CD4-positive, alpha-beta T cell treated with Interleukin-6 at 100 ng/mL for 8 hours (primary cell): ENCODE measurements at places on chromosomes 12 and 14.

DNA sequence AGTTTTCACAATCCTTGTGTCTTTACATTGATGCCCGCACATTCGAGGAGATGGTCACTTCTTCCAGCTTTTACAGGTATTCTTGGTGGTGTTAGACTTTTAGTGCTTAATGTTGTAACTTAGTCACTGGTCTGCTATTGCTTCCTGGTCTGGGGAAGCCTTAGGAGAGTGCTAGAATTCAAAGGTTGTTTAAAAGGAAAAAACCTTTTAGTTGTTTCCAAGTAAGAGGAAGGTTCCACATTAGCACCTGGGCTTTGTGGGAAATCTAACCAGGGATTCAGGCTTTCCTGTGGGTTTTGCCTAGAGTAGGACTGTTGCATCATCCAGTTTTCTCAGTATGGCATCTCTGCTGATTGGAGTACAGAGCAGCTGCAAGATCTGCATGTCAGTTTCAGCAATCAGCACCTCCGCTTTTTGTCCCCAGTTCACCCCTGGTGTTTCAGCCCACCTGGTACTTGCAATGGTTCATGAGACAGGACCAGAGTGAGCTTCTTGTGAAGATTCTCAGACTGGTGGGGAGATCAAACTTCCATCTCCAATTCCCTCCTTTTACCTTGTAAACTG, 44.0 kb upstream of the PLBD1 start:
- DNase-seq: no peak

DNA sequence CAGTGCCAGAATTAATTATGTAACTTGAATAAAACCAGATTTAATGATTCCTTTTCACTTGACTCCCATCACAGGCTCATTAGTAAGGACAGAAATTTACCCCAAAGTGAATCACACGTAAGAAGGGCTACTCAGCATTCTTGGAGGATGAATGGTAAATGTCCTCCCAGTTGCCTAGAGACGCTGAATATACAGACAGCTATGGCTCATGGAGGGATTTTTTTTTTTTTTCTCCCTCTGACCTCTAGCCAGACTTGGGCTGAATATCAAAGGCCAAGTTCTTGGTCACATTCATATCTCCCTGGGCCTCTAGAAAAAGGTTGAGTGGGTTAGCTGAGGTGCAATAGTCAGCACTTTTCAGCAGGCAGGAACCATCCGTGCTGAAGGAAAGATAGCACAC, 77.5 kb downstream of the PHLDA1 start:
- no peak for DNase-seq

GRCh38 chr12:15274561-15274967, 47.7 kb upstream of the PTPRO start:
- DNase-seq: no peak

DNA sequence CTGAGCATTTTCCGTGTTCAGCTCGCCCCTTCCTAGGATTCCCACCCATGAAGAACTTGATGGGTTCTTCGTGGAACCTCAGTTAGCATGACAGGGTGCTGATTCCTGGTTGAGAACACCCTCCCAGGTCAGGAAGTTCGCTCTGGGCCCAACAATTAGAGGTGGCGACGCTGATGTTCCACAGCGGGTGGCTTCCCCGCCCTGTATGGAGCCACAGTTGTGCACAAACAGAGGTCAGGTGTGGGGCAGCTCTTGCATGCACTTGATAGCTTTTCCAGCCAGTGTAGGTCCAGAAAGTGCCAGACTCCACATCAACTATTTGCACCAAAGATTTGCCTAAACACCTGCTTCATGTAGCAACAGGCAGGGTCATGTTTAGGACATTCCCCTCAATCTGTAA, 788.2 kb downstream of the MED13L start:
- DNase-seq: no peak

GRCh38 chr12:119990382-119990874, 1.4 kb downstream of the BICDL1 start:
- no peak for DNase-seq

DNA sequence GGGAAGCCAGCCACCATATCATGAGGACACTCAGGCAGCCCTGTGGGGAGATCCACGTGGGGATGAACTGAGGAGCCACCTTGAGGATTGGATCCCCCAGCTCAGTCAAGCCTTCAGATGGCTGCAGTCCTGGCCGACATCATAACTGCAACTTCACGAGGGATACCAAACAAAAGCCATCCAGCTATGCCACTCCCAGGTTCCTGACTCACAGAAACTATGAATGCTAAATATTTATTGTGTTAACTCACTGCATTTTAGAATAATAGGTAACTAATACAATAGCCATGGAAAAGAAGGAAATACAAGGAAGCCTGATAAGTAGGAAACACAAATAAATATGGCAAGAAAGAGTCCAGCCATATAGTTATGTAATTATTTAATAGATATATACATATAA, 42.1 kb upstream of the FAM222A start:
- no peak for DNase-seq

DNA sequence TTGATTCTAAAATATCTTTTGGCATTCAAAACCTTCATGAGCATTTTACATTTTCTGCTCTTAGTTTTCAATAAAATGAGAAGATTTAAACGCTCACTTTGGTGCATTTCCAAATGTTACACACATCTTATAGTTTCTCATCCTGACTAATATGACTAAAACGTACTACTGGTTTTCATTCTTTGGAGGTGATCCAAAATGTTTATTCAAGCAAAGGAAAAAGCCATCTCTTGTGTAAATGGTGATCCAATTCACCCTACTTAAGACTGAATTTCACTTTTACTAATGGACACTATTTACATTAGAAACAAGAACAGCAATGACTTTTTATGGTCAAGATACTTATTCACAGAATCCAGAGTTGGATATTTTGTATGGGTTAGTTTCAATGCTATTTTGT, 86.6 kb downstream of the KITLG start:
- DNase-seq: no peak

DNA sequence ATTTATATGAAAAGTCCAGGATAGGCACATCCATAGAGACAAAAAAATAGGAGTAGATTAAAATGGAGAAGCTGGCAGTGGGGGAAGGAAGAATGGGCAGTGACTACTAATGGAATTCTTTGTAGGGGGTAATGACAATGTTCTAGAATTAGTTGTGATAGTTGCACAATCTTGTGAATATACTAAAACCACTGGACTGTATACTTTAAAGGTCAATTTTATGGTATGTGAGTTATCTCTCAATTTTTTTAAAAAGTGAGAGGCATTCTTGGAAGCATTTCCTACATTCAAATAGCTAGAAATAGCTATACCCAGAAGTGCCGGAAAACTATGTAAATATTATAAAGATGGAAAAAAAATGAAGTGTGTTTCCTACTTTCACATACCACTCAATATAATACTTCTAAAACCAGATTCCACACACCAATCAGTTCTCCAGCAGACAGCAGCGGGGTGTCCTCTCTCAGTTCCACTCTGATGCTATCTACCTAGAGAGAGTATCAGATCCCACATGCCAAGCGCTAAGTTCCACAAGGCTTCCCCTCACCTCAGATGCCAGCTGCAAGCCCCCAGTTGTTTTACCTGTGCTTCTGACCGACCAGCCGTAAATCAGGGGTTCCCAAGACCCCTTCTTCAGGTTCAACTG, 41.7 kb upstream of the NID2 start:
- no peak for DNase-seq

- no peak for DNase-seq
Observed at GRCh38 chr14:53011053-53011462, 60.2 kb upstream of the FERMT2 start.

DNA sequence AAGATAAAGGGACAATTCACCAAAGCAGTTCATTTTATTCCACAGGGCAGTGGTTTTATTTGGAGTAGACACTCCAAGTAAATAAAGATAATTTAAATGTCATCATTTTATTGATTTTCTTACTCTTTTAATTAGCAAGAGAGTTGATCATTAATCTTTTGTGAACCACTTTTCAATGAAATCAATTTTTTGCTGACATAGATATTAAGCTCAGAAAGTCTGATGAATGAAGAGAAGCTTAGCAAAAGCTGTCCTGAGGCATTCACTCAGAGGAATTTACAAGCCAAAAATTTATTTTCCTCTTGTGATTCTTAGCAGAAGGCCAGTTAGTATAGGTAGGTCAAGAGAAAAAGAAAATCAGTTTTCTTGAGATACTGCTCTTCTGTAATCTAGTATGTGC, 618.0 kb downstream of the CCER1 start:
- no peak for DNase-seq

DNA sequence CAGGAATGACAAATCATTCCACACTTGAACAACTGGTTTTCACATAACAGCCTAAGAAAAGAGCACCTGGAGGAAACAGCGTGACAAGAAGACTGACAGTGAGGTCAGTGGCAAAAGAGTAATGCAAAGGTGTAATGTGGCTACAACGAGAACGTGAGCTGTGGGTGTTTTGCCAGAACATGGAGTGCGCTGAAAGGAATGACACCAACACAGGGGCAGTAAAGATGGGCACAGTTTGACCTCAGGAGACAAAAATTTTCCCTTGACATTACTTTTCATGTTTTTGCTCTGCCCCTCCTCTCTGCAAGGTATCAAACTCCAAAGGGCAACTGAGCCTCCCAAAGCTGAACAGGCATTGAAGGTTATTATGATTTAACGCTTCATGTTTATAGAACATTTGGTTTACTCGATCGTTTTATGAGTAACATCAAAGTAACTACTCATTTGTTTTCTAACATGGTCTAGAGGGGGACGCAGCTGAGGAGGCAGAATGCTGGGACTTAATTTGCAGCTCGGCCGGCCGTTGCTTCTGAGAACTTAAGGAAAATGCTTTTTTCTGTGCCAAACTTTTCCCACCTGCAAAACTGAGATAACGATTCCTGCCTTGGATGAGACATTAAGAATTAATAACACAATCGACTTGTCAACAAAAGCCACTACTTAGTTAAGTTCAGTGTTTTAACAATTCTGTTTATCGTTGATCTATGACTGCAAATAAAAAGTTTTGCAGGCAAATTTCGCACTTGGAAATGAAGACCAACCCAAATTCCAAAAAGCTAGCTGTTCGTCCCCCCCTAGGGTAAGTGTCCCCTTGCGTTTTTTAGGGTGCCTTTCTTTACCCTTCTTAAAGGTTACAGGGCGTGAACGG, 954 bp downstream of the HAUS4 start:
- no peak for DNase-seq

GRCh38 chr12:3116106-3116844, 39.1 kb downstream of the TSPAN9 start:
- DNase-seq: no peak

- DNase-seq: no peak
Observed at GRCh38 chr12:75848431-75848925, 183.1 kb downstream of the PHLDA1 start.
